Spinal cord (tissue), 10 donors: ENCODE measurements at places on chromosomes 11 and 22.
A peak's percentile ranks its signal among the peaks of the same experiment; 100 is the strongest.

DNA sequence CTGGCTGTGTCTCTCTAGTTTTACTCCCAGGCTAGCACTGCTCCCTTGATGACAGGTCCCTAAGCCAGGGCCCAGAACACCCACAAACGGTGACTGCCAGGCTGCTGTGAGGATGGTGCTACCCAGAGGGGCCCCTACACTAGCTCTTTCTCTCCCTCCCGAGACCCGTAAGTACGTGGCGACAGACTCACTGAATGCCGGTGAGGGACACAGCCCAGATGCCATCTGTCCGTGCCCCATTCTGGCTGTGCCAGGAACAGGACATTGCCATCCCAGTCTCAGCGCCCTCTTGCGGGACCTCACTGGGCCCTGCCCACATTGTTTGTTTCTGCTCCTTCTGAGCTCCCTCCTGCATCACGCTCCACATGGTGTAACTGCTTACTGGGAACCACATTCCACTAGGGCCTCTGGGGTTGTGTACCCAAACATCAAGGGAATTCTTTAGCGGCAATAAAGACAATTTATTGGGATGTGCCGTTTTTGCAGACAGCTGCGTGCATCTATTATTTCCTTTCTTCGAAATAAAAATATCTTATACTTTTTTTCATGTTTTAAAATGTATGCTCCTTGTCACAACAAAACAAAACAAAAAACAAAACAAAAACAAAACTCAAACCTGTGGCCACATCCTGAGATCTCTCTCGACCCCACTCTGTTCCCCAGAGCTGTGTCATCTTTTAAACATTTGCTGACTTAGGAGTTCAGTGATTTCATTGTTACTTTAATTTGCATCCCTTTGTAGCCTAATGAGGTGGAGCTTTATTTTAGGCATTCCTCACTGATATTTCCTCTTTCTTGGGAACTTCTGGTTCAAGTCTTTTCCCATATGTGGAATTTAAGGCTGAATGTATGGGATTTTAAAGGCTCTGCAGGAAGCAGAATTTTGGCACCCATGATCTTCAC is 4.4 kb upstream of the TPCN2 start:
- H3K27ac ChIP-seq: peak overlapping the region; percentile 54
- no peak overlapping the region for H3K4me3 ChIP-seq
- no peaks in the 10 kb centered on the region for H3K27me3 ChIP-seq
- DNase-seq: no peak
- H3K4me1 ChIP-seq: peaks cover 8% of the 10 kb centered on the region

GRCh38 chr22:35930933-35931332 is 97.7 kb downstream of the RBFOX2 start:
- H3K27ac ChIP-seq: no peak overlapping the region
- no peaks in the 10 kb centered on the region for H3K36me3 ChIP-seq
- no peak for DNase-seq
- no peak overlapping the region for H3K4me3 ChIP-seq
- H3K27me3 ChIP-seq: no peaks in the 10 kb centered on the region

DNA sequence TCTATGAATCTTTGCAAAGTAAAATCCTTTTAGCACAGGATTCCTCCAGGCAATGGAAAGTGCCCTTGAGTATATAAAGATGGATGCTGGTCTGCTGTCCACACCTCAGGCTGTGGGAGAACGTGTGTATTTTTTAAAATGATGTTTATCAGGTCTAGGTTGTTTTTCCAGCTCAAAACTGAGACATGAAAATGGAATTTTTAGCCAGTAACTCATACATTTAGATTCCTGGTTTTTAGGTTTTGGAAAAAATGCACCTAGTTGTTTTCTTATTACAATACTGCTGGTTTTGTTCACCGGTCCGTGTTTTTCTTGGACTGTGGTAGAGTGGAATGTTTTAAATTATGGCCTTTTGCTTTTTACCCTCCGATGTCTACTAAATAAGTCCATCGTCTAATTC is 554.7 kb downstream of the SOX6 start:
- H3K4me1 ChIP-seq: no peaks in the 10 kb centered on the region
- H3K27me3 ChIP-seq: no peaks in the 10 kb centered on the region
- no peak overlapping the region for H3K4me3 ChIP-seq
- no peak overlapping the region for H3K27ac ChIP-seq
- DNase-seq: no peak

DNA sequence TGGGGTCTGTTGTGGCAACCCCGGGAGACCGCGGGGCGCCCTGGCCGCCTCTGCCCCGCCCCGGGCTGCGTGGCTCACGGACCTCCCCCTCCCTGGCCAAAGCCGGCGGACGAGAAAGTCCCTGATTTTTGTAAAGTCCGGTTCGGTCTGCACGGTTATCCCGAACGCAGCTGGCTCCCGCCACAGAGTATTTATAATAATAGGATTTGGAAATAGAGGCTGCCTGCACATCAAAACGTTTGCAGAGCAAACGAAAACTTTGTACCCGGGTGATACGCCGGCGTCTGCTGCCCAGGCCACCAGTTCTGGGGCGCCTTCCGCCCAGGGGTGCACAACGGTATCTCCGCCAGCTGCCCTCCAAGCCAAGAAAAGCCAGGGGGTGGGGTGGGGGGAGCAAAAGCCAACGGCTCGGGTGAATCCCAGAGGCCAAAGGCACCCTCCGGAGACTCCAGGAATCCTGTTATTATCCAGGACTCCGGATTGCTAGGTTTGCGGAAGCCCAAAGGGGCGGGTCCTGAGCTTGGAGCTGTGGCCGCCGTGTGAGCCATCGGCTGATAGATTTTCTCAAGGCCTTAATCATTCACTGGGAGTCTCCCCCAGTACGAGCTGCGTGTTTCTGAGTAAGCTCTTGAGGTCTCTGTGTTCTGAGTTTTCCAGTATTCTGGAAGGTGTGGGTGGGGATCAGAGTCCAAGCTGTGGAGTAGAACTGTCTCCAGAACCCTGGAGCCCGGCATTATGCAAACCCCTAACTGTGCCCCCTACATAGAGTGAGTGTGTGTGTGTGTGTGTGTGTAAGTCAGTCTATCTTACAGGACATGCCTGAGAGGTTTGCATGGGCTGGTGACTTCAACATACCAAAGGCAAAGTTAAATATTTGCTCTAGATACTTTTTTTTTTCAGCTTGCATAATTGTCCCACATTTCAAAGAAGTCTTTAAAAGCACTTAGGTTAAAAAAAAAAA is 673 bp upstream of the SHANK2 start:
- H3K4me1 ChIP-seq: peaks cover 33% of the 10 kb centered on the region
- peaks cover 45% of the 10 kb centered on the region for H3K27me3 ChIP-seq
- no peak overlapping the region for H3K4me3 ChIP-seq
- peak; percentile 17 for DNase-seq
- no peaks in the 10 kb centered on the region for H3K36me3 ChIP-seq

DNA sequence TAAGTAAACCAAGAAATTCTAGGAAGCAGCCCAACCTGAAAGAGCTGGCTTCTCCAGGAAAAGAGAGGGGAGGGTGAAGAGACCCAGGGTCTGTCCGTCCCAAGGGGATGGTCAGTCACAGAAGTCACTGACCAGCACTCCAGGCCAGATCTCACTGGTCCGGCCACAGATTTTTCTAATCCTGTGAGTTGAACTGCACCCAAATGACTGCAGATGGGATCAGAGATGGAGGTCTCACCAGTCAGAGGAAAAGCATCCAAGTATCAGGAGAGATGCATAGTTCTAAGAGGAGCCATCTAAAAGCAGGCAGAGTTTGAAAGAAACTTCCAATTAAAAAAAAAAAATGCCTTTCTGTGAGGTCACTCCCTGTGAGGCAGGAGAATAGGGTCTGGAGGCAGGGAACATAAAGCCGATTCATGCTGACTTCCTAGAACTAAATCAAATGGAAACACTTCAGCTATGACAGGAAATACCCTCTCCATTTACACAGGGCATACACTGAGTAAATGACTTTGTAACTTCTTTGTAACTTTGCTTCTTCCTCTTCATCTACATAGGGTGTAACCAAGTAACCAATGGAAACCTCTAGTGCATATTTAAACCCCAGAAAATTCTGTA is 144.5 kb downstream of the CCDC34 start:
- H3K27me3 ChIP-seq: no peaks in the 10 kb centered on the region
- peaks cover 12% of the 10 kb centered on the region for H3K4me1 ChIP-seq
- H3K36me3 ChIP-seq: no peaks in the 10 kb centered on the region
- no peak overlapping the region for H3K27ac ChIP-seq

GRCh38 chr11:61957021-61957770 is 7.0 kb downstream of the BEST1 start:
- peaks cover 38% of the 10 kb centered on the region for H3K36me3 ChIP-seq
- peaks cover 3% of the 10 kb centered on the region for H3K27me3 ChIP-seq
- no peak for DNase-seq
- H3K4me3 ChIP-seq: no peak overlapping the region
- no peak overlapping the region for H3K27ac ChIP-seq

GRCh38 chr22:29977107-29977506 is 94.1 kb downstream of the MTMR3 start:
- peaks cover 6% of the 10 kb centered on the region for H3K4me1 ChIP-seq
- H3K27me3 ChIP-seq: no peaks in the 10 kb centered on the region
- no peak overlapping the region for H3K27ac ChIP-seq
- H3K4me3 ChIP-seq: no peak overlapping the region
- H3K36me3 ChIP-seq: peaks cover 2% of the 10 kb centered on the region

GRCh38 chr11:126305699-126306098 is 1.8 kb downstream of the DCPS start:
- H3K4me1 ChIP-seq: peaks cover 27% of the 10 kb centered on the region
- no peaks in the 10 kb centered on the region for H3K27me3 ChIP-seq
- no peak for DNase-seq
- H3K27ac ChIP-seq: no peak overlapping the region
- no peak overlapping the region for H3K4me3 ChIP-seq

DNA sequence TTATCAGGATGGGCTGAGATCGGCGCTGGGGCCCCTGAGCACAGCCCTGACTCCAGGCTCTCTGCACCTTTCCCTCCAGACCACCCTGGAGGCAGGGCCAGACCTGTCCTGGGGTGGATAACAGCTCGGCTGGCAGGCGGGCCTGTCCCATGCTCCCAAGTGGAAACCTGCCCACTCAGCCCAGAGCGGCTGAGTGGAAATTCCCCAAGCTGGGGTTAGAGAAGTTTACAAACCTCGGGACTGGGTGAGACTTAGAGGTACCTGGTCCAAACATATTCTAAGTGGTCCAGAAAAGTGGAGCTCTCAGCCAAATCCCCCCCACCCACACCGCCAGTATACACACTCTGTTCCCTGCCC is 4.8 kb upstream of the FXYD2 start:
- peaks cover 2% of the 10 kb centered on the region for H3K36me3 ChIP-seq
- peaks cover 42% of the 10 kb centered on the region for H3K4me1 ChIP-seq
- DNase-seq: no peak
- H3K27ac ChIP-seq: no peak overlapping the region
- H3K27me3 ChIP-seq: no peaks in the 10 kb centered on the region

DNA sequence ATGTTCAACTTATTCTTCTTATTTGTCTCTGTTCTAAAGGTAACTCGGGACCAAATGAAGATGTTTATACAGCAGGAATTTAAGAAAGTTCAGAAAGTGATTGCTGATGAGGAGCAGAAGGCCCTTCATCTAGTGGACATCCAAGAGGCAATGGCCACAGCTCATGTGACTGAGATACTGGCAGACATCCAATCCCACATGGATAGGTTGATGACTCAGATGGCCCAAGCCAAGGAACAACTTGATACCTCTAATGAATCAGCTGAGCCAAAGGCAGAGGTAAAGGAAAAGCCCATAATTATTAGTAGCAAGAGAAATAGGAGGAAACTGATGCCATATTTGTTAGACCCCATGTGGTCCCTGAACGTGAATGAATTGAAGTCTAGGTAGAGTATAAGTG is 63.3 kb downstream of the TRIM44 start:
- no peaks in the 10 kb centered on the region for H3K4me1 ChIP-seq
- no peak for DNase-seq
- no peaks in the 10 kb centered on the region for H3K36me3 ChIP-seq
- H3K4me3 ChIP-seq: no peak overlapping the region
- H3K27me3 ChIP-seq: no peaks in the 10 kb centered on the region
- H3K27ac ChIP-seq: no peak overlapping the region

- DNase-seq: no peak
- no peaks in the 10 kb centered on the region for H3K27me3 ChIP-seq
- peaks cover 28% of the 10 kb centered on the region for H3K4me1 ChIP-seq
These were observed 72.1 kb downstream of the PTPRJ start for GRCh38 chr11:48052183-48053044.

GRCh38 chr11:14980854-14981253 is 8.7 kb upstream of the CALCA start:
- DNase-seq: no peak
- H3K4me3 ChIP-seq: no peak overlapping the region
- H3K27ac ChIP-seq: no peak overlapping the region

GRCh38 chr22:43396321-43396933 is 15.4 kb upstream of the MPPED1 start:
- no peak overlapping the region for H3K27ac ChIP-seq
- no peak for DNase-seq
- H3K4me1 ChIP-seq: peaks cover 9% of the 10 kb centered on the region
- no peak overlapping the region for H3K4me3 ChIP-seq

DNA sequence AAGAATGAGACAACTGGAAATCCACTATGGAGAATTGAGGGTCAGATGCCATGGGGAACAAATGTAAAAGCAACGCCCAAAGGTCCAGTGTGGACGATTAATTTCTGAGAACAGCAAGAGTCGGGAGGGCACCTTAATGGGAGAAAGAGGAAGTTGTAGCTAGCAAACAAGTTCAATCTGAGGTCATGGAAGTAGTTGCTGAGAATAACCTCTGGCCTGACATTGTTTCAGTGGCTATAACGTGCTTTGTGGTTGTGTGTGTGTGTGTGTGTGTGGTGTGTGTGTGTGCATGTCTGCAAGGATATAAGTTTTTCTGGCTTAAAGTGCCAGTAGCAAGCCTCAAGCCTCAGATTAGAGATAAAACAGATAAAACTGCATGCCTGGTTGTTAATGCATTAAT is 1630.1 kb upstream of the TENM4 start:
- no peak overlapping the region for H3K4me3 ChIP-seq
- no peak for DNase-seq
- H3K27ac ChIP-seq: no peak overlapping the region
- no peaks in the 10 kb centered on the region for H3K4me1 ChIP-seq
- no peaks in the 10 kb centered on the region for H3K36me3 ChIP-seq

GRCh38 chr22:30885001-30885366 is 83.6 kb downstream of the MORC2 start:
- peaks cover 62% of the 10 kb centered on the region for H3K36me3 ChIP-seq
- H3K4me1 ChIP-seq: no peaks in the 10 kb centered on the region
- no peaks in the 10 kb centered on the region for H3K27me3 ChIP-seq
- DNase-seq: no peak

GRCh38 chr22:24695561-24696511 is 78.7 kb downstream of the PIWIL3 start:
- no peak overlapping the region for H3K4me3 ChIP-seq
- H3K36me3 ChIP-seq: no peaks in the 10 kb centered on the region
- H3K4me1 ChIP-seq: peaks cover 22% of the 10 kb centered on the region
- peak; percentile 26 for DNase-seq
- no peaks in the 10 kb centered on the region for H3K27me3 ChIP-seq
- H3K27ac ChIP-seq: no peak overlapping the region
